ENCODE measurements at places on chromosomes 3 and 15. TPM values are rescaled to one million over a fixed set of nuclear protein-coding genes. Genes with fewer than 3 reads are reported as not detected.

DNA sequence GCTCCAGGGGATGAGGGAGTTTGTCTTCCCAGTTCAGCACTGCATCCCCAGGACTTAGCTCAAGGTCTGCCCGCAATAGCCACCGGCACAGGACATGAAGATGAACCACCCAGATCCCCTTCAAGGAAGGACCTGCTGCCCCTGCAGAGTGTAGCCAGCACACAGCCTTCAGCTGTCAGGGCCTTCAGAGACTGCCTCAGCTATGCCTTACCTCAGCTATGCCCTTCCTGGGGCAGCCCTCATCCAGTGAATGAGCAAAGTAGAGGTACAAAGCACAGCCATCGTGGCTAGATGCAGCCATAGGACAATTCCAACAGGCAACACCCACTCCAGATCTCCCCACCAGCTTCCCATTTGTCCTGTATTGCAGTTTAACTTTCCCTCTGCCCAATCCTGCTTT is 291.2 kb upstream of the STT3B start:
- DNase-seq: no peak

GRCh38 chr3:140573011-140573410 is 104.9 kb upstream of the TRIM42 start:
- no peak for DNase-seq

DNA sequence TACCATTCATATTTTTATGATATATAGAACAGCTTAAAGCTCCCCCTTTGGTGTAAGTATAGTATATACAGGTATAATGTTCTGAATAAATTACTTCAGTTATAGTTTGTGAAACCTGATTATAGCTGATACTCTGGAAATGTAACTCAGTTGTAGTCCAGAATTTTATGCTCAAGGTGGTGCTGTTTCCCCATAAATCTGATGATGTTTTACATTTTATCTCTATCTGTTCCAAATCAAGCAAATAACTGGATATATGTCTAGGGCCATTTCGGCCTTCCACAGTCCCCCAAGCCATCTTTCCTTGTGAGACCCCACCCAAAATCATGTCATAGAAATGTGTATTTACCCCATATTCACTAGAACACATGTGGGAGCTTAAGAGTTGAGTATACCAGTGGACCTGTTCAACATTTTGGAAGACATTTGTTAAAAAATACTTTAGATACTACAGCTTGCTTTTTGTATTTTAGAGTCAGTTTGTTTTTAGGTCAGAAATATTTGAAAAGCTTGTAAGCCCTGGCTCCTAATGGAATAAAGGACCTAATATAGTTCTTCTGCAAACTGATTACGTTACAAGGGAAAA is 107.1 kb downstream of the ATG7 start:
- peak; percentile 80 for DNase-seq

GRCh38 chr3:21449738-21450137 is 301.3 kb downstream of the ZNF385D start:
- DNase-seq: no peak

DNA sequence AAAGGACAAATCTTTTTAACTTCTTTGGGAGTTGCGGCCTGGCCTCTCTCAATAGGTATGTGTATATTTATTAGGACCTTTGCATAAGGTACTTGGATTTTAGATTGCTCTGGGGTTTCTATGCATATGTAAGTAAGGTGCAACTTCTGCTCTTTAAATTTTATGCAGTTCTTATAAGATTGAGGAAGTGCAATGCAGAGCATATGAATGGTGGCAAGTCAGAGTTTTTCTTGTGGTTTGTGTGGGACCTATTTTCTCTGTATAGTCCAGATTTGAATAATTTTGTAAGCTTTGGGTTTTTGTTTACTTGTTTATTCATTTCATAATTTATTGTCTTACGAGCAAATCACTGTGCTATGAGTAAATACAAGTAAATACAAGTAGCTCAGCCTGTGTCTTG is 101.5 kb downstream of the ATG7 start:
- DNase-seq: no peak

DNA sequence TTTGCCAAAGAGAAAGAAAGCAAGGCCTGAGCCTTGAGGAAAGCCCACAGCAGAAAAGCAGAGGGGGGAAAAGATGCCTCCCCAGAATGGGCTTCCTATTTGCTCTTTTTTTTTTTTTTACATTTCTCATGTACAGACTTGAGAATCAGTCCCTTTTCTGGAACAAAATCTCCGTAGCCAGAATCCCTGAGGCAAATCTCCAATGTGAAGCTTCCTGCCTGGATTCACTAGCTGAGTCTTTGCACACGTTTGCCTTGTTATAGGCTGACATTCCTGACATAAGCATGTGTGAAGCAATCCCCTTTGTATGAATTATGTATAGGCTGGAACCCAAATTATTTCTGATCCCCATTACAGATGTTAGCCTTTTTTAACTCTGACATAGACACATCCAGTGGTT is 52.2 kb upstream of the ACTL6A start:
- DNase-seq: no peak

GRCh38 chr3:24272875-24273274 is 221.8 kb downstream of the THRB start:
- no peak for DNase-seq

GRCh38 chr3:58429657-58430056 is 4.0 kb downstream of the PDHB start:
- DNase-seq: no peak

GRCh38 chr3:157551961-157552360 is 48.7 kb upstream of the VEPH1 start:
- no peak for DNase-seq

- DNase-seq: no peak
These were observed 26.5 kb downstream of the GPR15 start for GRCh38 chr3:98558100-98558827.

DNA sequence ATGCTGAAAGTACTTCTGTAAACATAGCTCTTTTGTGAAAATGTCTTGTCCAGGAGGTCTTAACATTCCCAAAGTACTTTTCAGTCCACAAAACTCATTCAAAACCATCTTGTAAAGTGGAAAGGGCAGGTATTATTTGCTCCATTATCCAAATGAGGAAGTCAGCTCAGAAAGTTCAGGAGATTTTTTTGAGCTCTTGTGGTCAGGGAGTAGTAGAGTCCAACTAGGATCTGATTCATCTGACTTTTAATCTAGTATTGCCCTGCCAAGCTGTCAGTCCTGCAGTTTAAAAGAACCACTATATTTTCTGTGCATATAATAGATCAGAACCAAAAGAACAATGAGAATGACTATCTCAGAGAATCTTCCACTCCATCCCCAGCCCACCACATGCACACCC is 83.5 kb downstream of the FOXB1 start:
- no peak for DNase-seq

DNA sequence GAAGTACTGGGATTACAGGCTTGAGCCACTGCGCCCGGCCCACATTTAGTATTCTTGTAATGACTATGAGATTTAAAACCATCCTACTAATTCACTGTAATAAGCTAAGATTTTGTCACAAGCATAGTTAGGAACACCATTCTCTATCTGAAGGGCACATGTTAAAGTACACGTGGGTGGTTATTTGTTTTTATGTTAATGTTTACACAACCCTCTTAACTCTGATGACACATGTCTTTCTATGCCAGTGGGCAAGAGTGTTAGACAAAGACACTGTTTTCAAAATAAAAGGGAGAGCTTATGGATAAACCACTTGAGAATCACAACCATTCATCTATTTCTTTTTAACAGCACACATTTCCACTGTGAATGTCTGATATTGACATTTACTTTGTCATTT is 537.6 kb upstream of the IL12A start:
- no peak for DNase-seq

GRCh38 chr3:137304313-137305056 is 346.7 kb downstream of the IL20RB start:
- no peak for DNase-seq

DNA sequence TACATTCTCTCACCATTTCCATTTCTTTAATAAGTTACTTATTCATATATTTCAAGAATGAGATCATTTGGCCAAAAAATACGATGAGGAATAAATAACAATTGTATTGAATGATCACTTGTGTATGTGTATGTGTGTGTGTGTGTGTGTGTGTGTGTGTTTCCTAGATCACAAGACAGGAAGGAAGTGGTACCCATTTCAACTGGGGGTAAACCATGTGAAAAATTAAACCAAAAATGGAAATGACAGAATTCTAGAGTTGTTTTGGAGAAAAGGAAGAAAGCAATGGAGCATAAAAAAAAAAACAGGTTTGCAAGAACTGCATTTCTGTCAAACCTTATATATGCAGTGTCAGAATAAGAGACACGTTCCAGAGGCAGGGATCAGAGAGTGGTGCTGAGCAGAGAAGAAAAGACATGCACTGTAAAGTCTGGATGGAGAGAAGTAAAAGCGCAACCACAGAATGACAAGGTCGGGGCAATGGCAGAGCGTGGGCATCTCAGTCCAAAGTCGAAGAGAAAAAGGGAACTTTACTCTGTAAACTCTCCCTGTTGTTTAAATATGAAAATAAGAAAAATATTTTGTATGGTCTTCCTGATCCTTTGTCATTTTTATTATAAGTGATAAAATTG is 75.5 kb downstream of the PEX5L start:
- DNase-seq: no peak

DNA sequence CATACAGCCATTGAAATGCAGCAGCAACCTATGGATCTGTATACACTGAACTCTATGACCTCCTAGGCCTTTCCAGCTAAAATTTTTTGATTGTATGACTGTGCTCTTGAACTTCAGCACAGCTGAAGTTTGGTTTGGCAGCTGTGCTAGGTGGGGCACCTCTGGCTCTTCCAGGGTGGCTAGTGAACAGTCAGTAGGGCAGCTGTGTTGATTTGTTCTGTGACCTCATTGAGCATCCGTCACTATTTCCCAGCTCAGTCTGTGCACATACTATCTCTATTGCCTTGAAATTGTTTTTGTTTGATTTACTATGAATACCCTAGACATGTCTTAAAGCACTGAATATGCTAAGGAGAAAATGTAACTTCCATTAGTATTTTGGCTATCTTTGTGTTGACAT is 363.2 kb upstream of the NAALADL2 start:
- DNase-seq: no peak

- DNase-seq: no peak
These were observed 3.9 kb upstream of the SEMA3B start for GRCh38 chr3:50264964-50265485.

DNA sequence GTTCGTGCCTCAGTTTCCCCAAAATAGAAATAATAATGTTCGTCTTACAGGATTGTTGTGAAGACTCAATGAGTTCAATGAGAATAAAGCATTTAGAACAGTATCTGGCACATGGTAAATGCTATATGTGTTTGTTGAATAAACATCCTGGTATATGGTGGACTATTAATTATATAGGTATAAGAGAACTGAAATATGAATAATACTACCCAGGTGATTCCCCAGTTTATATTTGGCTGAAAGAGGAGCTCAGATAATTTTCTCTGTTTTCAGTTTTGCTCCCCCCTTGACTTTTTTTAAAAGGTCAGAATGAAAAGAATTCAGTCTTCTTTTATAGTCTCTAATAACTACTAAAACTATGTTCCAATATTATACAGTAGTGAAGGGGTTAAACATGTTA is 46.9 kb downstream of the USP8 start:
- DNase-seq: no peak

DNA sequence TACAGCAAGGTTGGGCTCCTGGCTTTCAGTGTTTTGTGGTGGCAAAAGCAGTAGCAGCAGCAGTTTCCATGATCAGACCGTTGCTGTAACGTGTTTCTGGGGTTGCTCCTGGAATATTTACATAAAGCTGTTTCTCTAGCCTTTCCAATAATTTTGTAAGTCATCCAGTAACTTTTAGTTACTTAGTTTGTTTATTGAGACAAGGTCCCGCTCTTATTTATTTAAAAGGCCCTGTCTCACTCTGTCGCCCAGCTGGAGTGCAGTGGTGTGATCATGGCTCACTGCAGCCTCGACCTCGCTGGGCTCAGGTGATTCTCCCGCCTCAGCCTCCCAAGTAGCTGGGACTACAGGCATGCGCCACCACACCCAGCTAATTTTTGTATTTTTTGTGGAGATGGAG is 8.8 kb upstream of the MYO5A start:
- DNase-seq: no peak

DNA sequence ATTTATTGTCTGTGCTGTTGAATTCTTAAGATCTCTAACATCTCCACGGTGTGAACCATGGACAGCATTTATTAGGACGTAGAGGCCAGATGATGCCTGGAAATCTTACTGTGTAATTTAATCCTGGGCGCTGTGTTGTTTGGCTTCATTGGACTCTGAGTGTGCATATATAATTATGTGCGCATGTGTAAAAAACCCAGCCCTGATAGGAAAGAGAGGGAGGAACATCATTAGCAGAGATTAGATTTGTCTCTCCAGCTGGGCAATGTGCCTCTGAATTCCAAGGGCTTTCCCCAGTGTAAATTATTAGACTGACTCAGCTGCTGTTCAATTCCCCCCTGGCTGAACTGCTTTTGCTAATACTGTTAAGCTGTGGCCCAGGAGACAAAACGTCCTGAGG is 39.6 kb downstream of the MAP3K13 start:
- no peak for DNase-seq

DNA sequence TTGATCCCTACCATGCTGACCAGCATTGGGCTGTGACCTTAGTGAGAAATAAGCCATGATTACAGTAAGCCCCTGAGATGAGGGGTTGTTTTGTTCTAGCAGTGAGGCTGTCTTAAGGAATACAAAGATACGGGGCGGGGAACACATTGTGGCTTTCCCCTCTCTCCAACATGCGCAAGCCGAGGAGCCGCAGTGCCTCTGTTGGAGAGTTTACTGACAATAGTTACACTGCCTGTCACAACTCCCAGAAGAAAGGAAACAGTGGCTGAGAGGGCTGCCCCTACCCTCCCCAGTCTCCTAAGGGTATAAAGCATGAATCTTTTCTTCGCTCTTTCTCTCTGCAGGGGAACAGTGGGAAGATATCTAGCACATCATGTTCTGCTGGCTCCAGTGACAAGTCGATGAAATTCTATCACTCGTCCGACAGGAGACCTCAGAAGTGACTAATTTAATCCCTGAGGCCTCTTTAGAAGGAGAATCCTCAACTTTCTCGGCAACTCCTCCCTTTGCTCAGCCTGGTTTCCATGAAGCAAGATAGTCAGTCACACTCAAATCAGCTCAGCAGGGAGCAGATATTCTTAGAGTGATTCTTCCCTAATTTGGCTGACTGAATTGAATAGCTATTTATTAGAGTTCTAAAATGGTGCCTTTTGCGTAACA is 409.0 kb upstream of the PROK2 start:
- DNase-seq: no peak

DNA sequence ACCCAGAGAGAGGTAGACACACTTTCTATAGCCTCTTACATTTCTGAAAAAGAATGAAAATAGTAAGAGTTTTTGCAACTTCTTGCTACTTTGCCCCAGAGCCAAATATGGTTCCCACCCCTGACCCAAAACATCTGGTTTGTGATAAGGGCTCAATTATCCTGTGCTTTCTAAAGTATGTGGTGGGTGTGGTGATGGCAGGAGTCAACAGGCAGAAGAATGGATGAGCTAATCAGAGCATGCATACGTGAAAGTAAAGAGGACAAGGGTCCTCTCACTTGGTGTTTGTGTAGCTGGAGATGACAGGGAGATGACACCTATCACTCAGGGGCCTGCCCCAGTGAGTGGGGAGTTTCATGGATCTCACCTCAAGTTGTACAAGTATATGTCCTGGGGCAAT is 19.1 kb downstream of the KBTBD8 start:
- no peak for DNase-seq

- DNase-seq: no peak
These were observed 8.2 kb downstream of the MAGEF1 start for GRCh38 chr3:184703657-184704056.

WWTR1 gene
- 142 TPM for total RNA-seq

LRRIQ4 gene
- total RNA-seq: not detected

KNG1 gene
- total RNA-seq: not detected

AHSG gene
- not detected for total RNA-seq

DNAH1 gene
- 1.1 TPM for total RNA-seq

GOLGA8Q gene
- 0.22 TPM for total RNA-seq

ACKR2 gene
- 4.8 TPM for total RNA-seq

GNAT1 gene
- total RNA-seq: not detected

OIP5 gene
- total RNA-seq: 1.2 TPM

Measured in lung microvascular endothelial cell (primary cell).